T-helper 17 cell (primary cell): ENCODE measurements at places on chromosomes 7 and 10. TPM values are rescaled to one million over a fixed set of nuclear protein-coding genes. Genes with fewer than 3 reads are reported as not detected.

DNA sequence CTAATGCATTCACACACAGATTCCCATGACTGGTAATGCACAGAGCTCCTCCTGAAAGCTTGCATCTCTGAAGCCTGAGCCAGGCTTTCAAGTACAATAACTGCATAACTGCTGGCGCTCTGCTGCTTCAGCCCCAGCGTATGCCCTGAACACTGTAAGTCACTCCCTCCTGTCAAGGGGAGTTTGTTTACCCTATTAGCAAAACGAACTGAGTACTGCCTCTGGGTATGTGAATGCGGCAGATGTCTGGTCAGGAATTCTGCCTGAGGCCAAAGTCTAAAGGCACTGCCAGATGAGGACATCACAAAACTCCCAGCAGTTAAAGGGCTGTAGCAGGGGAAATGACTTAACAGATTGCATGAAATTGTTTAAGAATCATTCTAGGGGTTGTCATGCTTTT is 97.7 kb downstream of the NRCAM start:
- DNase-seq = no peak

DNA sequence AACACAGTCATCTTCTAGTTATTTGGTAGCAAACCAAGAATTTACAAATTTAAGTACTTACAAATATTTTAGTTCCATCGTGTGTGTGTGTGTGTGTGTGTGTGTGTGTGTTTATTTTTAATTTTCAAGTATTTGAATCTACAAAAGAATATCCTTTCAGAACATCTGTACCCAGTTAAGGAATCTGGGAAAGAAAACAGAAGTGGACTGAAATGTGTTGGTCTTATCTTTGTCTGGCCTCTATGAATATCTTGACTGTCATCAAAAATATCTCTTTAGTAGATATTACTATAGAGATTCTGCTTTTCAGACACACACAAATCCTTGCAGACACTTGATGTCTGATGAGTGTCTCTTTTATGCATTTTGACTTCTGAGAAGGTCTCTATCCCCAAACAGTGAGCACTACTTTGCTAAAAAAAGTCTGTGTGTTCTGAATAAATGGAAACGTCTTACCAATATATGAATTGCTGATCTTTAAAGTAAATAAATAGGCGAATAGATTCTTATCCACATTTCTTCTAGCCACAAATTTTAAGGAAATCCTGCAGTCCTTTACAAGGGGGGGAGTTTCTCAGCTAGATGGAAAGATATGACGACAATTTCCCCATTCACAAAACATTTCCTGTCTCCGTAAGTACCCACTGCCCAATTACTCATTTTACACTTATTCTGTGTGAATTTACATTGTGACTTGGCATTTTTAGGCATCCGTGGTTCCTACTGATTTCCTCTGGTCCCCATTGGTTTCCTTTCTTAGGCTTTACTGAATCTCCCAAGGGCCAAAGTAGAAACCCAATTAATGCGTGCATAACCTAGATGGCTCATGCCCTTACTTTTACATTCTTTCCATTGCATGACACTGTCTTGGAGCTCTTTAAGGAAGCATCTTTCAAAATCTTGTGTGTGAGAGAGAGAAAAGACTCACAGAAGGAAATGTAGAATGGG is 36.0 kb downstream of the NRCAM start:
- DNase-seq = no peak

DNA sequence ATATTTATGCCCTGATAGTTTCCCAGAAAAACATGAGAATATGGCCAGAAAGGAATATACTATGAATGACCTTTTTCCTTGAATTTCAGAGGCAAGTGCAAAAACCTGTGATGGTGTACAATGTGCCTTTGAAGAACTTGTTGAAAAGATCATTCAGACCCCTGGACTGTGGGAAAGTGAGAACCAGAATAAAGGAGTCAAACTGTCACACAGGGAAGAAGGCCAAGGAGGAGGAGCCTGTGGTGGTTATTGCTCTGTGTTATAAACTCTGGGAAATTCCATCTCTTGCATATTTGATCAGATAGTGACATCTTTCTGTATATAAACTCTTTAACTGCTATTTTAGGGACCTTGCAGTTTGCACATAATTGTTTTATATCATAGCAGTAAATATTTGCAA is 33.7 kb downstream of the RAB18 start:
- DNase-seq = no peak

- DNase-seq = no peak
Observed at GRCh38 chr7:11858026-11858425, 26.0 kb upstream of the THSD7A start.

DNA sequence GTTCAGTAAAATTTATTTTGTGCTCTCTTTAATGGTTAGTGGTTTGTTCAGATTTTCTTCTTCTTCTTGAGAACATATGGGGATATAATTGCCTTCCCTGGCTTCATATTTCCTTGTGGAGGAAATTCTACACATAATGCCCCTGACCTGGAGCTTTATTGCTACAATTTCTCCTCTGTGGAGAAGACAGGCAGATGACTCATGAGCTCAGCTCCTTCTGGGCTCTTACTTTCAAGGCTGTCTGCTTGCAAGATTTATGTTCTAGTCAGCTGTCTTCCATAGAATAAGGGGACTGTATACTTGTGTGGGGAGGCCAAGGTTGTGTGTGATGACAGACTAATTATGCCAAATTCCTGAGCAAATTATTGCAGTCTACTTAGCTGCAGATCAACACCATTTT is 1.6 kb downstream of the LRRD1 start:
- DNase-seq = no peak

DNA sequence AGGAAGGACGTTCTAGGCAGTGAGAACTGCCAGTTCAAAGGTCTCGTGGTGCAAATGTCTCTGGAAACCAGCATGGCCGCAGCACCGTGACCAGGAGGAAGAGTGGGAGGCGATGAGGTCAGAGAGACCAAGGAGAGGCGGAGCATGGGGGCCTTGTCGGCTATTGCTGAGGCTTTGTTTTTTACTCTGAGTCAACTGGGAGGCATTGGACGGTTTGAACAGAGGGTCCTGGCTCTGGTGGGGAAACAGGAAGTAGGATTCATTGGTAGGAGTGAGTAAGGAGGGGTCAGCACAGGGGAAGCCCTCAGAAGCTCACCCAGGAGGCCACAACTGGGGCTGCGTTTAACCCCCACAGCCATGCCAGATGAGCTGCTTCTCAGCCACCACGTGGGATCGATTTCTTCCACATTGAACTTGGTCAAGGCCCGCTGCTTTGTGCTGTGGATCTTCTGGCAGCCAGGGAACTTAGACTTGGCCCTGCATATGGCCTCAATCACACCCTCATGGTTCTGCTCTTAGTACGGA is 22.2 kb upstream of the SH2B2 start:
- no peak for DNase-seq

DNA sequence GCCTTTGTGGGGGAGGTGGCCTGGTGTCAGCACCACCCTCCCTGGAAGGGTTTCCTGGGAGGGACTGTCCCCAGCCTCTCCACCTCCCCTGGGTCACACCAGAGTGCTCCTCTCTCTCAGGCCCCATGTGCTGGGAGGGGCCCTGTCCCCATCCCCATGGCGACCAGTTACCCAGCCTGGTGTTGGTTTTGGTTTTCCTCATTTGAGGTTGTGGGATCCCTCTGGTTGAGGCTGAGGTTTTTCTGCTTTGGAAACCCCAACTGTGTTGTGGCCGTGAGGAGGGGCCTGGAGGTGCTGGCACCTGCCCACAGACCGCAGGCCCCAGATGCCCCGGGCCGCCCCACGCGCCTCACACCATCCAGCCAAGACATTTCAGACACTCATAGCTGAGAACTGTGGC is 106.3 kb downstream of the GRK5 start:
- DNase-seq = no peak

- peak; percentile 16 for DNase-seq
Observed at GRCh38 chr7:158662610-158663427, 41.8 kb downstream of the NCAPG2 start.

- no peak for DNase-seq
Observed at GRCh38 chr10:113297226-113297625, 255.6 kb upstream of the HABP2 start.

DNA sequence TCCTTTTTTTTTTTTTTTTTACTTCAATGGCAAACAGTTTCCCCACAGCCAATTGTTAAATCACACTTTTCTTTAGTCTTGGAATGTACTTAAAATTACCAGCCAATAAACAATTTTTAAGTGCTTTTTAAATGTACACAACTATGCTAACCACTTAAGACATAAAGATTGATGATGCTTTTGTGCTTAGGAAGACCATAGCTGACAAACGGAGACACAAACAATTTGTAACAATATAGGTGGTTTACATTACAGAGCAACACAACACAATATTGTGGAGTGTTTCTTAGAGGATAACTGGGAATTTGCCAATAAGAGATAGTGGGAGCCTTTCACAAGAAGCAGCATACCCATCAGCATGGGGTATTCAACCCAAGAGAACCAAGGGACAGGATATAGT is 798.5 kb upstream of the IGFBP3 start:
- no peak for DNase-seq

DNA sequence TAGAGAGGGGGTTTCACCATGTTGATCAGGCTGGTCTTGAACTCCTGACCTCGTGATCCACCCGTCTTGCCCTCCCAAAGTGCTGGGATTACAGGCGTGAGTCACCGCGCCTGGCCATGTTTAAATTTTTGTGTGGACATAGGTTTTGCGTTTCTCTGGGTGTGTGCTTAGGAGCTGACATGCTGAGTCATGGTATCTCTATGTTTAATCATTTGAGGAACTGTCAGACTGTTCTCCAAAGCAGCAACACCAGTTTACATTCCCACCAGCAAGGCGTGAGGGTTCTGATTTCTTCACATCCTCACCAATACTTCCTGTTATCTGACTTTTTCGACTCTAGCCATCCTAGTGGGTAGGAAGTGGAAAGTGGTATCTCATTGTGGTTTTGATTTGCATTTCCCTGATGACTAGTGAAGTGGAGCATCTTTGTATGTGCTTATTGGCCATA is 153.7 kb downstream of the DNAJB6 start:
- DNase-seq = no peak

- DNase-seq = no peak
Observed at GRCh38 chr10:77072361-77072835, 565.2 kb downstream of the KCNMA1 start.

- DNase-seq = no peak
Observed at GRCh38 chr7:14626076-14626475, 276.5 kb downstream of the DGKB start.

DNA sequence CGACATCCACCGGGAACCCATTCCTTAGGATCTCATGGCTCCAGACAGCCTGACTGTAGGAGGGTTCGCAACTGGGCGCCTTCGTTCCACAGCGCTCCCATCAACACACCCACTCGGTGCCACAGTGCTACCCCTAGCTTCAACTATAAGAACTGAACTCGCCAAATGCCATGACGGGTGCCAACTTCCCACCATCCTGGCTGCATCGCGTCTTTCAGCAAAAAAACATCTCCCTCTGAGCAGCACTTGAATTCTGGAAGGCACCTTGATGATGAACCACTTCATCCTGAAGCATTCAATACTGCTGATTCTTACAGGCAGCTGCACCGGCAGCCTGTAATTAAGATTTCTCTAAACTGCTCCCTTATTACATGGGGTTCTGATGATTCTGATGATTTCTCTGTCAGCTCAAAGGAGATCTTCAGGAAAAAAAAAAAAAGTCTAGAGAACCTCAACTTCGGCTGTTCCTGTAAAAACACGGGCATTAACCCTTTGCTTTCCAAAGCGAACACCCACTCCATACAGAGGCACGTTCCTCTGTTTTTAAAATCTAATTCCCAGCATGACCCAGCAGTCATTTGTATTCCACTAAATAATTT is 1.3 kb downstream of the CYTH3 start:
- peak; percentile 27 for DNase-seq

DNA sequence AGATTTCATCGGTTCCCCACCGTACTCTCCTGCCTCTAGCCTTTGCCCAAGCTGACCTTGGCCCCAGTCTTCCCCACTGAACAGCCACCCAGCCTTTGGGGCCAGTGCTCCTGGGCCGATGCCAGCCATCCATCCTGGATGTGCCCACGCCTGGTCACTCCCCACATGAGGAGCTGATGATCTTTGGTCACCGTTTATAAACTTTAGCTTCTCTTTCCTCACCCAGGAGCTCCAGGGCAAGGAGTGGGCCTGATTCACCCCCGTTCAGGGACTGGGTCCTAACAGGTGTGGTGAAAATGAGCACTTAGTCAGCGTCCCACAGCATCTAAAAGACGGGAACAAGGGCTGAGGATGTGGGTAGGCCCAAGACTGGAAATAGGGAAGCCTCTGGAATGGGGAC is 22.9 kb downstream of the GTF2IRD1 start:
- no peak for DNase-seq

DNA sequence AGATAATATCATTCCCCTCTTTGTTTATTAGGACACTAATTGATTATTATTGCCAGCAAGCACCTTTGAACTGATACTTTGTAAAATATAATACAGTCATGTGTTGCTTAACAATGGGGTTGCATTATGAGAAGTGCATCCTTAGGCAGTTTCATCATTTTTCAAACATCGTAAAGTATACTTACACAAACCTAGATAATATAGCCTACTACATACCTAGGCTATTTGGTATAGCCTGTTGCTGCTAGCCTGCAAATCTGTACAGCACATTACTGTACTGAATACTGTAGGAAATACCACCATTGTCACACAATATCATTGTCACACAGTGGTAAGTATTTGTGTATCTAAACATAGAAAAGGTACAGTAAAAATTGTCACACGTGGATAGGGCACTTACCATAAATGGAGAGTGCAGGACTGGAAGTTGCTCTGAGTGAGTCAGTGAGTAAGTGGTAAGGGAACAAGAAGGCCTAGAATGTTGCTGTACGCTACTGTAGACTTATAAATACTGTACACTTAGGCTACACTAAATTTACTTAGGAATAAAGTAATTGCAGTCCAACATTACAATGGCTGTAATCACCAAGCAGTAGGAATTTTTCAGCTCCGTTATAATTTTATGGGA is 70.7 kb downstream of the LCOR start:
- no peak for DNase-seq

GRCh38 chr7:132393789-132394261 is 182.4 kb downstream of the PLXNA4 start:
- no peak for DNase-seq

DNA sequence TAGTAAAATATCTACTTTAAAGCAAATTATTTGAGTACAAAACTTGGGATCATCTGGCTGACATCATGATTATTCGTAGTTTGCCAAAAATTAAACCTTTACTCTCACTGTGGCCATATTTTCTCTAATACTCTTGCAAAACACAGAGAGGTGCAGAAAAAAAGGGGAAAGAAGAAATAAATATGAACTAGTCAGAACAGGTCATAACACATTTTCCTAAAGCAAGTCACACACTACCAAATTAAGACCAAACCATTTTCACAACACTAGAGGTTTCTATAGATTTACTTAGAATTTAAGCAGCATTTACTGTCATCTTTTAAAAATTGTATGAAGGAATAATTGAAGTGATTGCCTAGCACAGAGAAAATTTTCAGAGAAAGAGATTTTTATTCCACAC is 726.1 kb downstream of the SORCS1 start:
- DNase-seq = no peak

Gene PLEKHS1
- total RNA-seq = not detected

Gene CDH23
- 9.0 TPM for total RNA-seq

Gene TBX20
- not detected for total RNA-seq

Gene DENND2A
- not detected for total RNA-seq

Gene ZRANB1
- 21.3 TPM for total RNA-seq

Gene STOX1
- not detected for total RNA-seq

Gene PDE6C
- total RNA-seq = not detected

Gene KIAA1549
- 0.21 TPM for total RNA-seq

Gene EIF4EBP2
- total RNA-seq = 44.2 TPM
